Stimulated activated CD8-positive, alpha-beta memory T cell treated with anti-CD3 and anti-CD28 coated beads, Interleukin-2, amount 100 ng/mL, for 48 hours (primary cell): ENCODE measurements at places on chromosomes 2 and 18.

GRCh38 chr2:43230951-43231827 lies 4.8 kb upstream of the ZFP36L2 start:
- no peak for DNase-seq

GRCh38 chr2:216664593-216665034 lies 30.7 kb downstream of the IGFBP5 start:
- no peak for DNase-seq

- no peak for DNase-seq
Measured at GRCh38 chr2:144937910-144938709, 418.2 kb upstream of the ZEB2 start.

- DNase-seq = no peak
Measured at GRCh38 chr2:217980036-217980435, 22.8 kb downstream of the TNS1 start.

DNA sequence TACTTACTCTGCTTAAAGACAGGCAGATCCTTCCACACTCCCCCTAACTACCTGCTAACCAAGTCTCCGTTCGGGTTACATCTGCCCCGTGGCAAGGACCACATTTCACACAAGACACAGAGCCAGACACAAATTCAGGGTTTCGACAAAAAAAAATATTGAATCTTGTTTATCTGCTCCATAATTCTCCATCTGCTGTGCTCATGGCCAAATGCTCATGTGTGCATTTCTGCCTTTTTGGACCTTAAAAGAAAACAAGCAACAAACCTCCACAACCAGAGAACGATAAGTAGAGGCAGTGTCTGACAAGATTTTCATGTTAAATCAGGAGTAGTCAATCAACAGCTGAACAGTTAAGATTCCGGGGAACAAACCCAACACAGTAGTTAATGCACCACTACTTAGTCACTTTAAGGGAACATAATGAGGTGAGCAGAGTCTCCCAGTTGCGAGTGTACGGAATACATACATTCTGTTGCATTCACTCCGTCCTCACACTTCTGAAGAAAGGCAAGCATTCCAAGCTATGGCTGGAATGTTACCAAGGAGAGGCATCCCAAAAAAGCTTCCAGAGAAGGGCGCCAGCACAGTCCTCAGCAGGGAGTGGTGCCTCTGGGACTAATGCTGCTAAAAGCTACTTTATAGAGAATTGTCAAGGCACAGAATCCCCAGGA lies 121.0 kb downstream of the ANKRD44 start:
- no peak for DNase-seq

DNA sequence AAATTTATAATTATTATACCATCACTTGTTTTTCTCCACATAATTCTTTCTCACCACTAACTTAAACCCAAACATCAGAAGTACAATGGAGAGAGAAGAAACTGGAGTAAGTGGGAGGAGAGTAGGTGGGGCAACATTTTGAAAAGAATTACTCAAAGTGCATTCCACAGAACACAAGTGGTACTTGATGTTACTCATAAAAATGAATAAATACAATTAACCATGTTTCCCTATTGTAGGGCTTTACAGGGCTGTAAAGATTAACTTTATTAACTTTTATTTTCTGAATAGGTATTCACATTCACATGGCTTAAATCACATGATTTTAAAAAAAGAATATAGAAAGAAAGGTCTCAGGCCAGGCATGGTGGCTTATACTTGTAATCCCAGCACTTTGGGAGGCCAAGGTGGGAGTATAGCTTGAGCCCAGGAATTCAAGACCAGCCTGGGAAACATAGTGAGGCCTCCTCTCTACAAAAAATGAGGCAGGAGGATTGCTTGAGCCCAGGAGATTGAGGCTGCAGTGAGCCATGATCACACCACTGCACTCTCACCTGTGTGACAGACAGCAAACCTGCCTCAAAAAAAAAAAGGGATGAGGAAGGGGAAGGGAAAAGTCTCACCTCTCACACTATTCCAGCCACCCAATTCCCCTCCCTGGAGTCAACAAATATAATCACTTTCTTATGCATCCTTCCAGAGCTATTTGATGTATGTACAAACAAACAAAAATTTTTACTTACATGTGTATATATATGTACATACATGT lies 47.1 kb downstream of the KCNG3 start:
- no peak for DNase-seq

DNA sequence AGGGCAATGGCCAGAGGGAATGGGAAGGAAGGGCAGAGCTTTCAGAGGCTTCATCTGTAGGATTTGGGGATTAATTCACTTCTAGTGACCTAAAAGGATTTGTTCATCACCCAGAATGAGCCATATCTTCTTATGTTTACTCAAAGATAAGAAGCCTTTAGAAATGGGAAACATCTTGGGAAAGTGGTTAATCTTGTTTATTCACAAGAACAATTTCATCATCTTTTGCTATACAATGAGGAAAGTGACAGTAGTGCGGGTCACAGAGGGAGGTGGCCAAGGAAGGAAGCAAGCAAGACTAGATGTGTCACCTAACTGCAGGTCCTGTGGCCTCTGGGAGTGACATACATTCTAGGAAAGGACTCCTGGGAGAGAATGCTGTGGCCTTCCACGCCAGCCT lies 140.4 kb upstream of the ALPP start:
- no peak for DNase-seq

GRCh38 chr2:20822535-20823490 lies at the start of gene LDAH:
LDAH (minus strand) TSS chr2:20823101; CDS start chr2:20801463, 21,638 bp downstream.
- DNase-seq = peak; percentile 80

DNA sequence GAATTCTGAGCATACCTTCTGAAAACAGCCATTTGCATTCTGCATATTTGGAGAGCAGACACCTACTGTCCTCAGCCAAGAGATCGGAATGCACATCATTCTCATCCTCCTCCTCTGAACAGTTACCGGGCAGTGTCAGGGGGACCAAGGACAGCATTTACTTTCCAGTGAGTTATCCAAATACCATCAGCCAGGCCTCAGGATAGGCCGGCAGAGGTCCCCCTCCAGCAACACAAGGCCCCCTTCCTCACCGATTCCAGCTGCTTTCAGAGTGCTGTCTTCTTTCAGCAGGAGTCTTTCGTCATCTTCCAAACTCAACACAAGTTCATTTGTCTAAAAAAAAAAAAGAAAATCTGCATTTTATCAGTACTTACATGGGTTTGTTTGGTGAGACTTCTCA lies 55.3 kb downstream of the C2orf76 start:
- no peak for DNase-seq

DNA sequence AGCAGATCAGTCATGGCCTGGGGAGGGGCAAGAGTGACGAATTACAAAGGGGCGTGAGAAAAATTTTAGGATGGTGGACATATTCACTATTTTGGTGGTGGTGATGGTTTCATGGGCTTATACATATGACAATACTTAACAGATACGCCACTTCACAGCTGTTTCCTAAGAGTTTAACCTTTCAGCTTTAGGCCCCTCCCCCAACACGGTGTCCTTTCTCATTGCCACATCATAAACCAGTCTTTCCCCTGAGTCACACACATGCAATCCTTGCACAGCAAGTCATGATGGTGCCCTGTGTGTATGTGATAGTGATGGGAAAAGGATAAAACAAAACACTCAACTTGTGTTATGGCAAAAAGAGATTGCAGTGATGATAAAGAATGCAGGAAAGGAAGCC lies 47.6 kb upstream of the IL1R1 start:
- DNase-seq = peak; percentile 27

DNA sequence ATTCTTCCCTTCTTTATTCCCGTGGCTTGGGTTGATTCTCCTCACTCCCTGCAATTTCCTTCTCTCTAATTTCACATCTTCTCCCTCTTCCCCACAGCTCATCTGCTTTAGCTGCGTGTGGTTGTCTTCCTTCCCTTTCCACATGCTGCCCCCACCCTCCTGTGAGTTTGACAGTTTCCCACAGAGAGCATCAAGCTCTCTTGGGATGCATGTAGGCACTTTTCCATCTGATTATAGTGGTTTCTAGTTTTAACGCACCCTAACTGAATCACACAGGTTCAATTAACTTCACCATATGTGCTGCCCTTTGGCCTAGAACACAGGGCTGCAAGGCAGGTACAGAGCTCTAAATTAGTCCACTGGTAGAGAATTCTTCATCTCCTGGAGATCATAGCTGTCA lies 110.5 kb downstream of the TACR1 start:
- no peak for DNase-seq

DNA sequence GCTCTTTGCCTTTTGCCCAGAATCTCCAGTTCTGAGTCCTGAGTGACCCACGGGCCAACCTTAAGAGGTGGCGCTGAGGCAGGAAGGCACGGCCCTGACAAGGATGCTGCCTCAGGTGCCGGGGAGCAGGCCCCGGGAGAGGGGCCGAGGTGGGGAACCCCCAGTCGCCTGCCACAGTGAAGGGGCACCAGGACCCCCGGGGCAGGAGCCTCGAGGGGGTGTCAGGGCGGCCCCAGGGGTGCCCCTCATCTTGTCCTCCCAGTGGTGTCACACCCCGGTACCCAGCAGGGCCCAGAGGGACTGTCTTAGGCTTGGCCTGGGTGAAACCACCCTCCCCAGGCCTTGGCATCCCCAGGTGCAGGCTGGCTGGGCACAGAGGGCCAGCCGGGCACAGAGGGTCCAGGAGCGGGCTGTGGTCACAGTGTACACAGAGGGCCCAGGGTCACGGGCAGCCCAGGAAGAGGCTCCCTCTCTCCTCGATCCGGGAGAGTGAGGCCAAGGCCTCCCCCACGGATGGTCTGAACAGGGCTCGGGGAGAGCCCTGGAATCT lies 1.0 kb downstream of the PDCD1 start:
- DNase-seq = no peak

GRCh38 chr2:112187805-112188596 lies 49.8 kb downstream of the FBLN7 start:
- peak; percentile 58 for DNase-seq

GRCh38 chr2:238873381-238873801 lies 25.5 kb downstream of the TWIST2 start:
- DNase-seq = no peak

DNA sequence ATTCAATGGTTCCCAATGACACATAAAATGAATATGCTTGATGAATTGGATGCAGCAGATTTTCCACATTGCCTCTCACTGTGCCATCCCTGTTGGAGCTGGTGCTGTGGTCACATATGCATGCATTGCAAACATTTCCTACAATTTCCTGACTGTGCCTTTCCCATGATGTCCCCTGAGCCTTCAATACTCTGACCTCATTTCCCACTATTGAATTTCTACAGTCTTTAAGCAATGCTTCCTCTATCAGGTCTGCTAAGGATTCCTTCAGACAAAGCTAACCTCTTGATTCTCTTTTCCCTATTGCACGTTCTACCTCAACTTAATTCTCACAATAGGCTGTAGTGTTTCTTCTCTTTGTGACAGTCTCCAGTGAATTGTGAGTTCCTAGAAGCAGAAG lies 342.5 kb upstream of the CRIM1 start:
- no peak for DNase-seq
